CD14-positive monocyte (primary cell): ENCODE measurements at places on chromosomes 3 and 15.

DNA sequence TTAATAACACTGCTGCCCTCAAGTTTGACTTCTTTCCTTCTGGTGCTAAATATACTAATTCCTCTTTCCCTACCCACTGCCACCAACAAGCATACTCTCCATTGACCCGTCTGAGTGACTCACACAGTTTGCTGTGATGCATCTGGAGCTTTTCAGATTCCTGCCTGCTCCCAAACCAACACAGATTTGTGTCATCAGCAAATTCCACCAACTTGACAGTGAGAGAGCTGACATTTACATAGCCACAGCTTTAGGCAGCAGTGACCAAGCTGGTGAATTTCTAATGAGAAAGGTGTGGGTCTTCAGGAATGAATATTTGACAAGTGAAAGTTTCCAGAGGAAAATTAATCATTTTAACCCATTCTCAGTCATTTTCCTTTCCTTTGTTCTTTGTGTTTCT lies 96.5 kb upstream of the PRICKLE2 start:
- no peak for DNase-seq

- no peak for DNase-seq
These were observed 87.5 kb downstream of the TNFAIP8L3 start for GRCh38 chr15:51007131-51007666.

DNA sequence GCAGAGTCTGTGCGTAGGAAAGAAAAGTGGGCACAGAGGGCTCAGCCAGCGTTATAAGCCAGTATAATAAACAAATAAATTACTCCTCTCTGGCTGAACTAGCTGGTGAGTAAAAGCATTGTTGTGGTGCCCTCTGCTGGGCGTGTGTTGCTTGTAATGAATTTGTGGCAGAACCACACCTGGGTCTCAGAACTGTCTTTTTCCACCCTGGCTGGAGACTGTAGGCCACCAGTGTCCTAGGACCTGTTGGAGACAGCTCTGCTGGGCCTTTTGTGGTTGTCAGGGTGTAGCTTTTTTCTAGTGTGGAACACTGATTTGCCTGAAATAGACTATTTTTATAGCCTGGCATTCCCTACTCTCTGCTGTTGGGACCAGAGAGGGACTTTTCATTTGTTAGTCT lies 130.5 kb upstream of the EIF1B start:
- no peak for DNase-seq

- DNase-seq, result no peak
These were observed 1.6 kb downstream of the FBXL22 start for GRCh38 chr15:63598473-63599400.

DNA sequence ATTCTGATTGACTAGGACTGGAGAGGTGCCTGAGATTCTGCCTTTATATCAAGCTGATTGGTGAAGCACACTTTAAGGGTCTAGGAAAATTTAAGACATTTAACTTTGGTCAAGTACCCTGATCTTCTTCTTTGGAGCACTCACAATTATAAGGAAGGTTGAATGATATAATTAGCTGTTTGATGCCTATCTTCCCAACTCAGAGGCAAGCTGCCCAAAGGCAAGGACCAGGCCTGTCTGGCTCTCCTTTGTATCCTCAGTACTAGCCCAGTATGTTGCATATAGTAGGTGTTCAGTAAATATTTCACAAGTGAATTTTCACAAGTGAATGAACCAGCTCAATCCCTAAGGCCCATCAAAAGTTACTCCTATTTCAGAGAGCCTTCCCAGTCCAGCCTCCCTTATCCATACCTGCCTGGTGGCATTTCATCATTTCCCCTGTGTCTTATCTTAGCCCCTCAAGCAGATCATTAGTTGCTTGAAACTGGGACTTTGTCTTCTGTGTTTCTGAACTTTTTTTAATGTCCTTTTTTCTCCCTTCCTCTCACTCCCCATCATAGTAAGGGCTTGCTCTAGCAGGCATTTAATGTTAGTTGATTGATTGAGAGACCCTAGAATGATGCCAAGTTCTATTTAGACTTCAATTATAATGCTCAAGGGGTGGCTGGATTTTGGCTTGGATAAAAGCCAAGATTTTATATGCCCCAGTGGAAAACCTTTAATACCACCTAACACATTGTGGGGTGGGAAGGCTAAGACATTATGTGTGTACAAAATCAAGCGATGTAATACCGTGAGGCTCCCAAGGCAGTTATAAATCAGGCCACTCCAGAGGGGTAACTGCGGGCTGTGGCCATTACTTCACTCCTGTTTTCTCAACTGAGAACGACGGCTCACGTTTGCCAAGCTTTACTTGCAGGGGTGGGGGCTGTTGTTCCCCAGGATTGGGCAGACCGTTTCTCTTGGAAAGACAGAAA lies 43.2 kb upstream of the BOC start:
- DNase-seq, result no peak

- no peak for DNase-seq
These were observed 54.9 kb upstream of the CCR2 start for GRCh38 chr3:46298871-46299607.

- no peak for DNase-seq
These were observed 8.5 kb downstream of the TBC1D2B start for GRCh38 chr15:78069052-78069414.

DNA sequence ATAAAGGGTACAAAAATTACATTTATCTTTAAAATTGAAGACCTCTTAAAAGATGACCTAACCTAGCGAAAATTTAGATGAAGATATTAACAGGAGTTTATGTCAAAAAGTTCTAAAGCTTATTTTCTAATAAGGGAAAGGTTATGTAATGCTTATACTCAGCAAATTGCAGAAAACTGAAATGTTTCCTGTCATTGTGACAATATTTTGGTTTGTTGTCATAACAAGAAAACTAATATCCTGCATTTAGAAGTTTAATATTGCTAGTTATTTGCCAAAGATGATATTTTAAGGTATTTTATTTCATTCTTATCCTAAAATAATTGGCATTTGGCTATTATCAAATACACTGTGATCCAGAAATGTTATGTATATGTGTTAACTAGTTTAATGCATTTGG lies 294.5 kb downstream of the C3orf38 start:
- no peak for DNase-seq

- no peak for DNase-seq
These were observed 173.3 kb downstream of the RBMS3 start for GRCh38 chr3:29454161-29454611.

- no peak for DNase-seq
These were observed 32.4 kb upstream of the SNX4 start for GRCh38 chr3:125552401-125552800.

GRCh38 chr3:27289769-27290413 lies 79.3 kb downstream of the NEK10 start:
- DNase-seq, result no peak
